ENCODE measurements at places on chromosomes 16 and 17. TPM values are rescaled to one million over a fixed set of nuclear protein-coding genes. Genes with fewer than 3 reads are reported as not detected.

- no peak for DNase-seq
These were observed 1421.6 kb upstream of the CDH8 start for GRCh38 chr16:63457869-63458268.

- DNase-seq, result no peak
These were observed 7.0 kb downstream of the XYLT2 start for GRCh38 chr17:50352693-50353599.

DNA sequence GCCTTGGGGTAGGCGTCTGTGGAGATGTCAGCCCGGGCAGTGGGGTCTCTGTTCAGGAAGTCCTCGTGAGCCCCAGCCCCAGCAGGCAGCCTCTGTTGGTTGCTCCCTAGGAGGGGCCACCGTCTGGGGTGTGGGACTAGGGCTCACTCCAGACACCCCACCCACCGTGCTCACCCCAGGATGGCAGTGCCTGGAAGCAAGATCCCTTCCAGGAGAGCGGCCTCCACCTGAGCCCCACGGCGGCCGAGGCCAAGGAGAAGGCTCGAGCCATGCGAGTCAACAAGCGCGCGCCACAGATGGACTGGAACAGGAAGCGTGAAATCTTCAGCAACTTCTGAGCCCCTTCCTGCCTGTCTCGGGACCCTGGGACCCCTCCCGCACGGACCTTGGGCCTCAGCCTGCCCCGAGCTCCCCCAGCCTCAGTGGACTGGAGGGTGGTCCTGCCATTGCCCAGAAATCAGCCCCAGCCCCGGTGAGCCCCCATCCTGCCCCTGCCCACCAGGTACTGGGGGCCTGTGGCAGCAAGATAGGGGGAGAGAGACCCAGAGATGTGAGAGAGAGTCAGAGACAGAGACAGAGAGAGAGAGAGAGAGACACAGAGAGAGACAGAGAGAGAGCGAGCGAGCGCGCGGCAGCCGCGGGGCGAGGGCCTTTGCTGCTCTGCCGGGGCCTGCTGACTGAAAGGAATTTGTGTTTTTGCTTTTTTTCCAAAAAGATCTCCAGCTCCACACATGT is 9.8 kb downstream of the NTHL1 start:
- no peak for DNase-seq

ABR gene
- total RNA-seq, result 167 TPM

- DNase-seq, result no peak
These were observed 20.4 kb upstream of the ADAM11 start for GRCh38 chr17:44738214-44738906.

DNA sequence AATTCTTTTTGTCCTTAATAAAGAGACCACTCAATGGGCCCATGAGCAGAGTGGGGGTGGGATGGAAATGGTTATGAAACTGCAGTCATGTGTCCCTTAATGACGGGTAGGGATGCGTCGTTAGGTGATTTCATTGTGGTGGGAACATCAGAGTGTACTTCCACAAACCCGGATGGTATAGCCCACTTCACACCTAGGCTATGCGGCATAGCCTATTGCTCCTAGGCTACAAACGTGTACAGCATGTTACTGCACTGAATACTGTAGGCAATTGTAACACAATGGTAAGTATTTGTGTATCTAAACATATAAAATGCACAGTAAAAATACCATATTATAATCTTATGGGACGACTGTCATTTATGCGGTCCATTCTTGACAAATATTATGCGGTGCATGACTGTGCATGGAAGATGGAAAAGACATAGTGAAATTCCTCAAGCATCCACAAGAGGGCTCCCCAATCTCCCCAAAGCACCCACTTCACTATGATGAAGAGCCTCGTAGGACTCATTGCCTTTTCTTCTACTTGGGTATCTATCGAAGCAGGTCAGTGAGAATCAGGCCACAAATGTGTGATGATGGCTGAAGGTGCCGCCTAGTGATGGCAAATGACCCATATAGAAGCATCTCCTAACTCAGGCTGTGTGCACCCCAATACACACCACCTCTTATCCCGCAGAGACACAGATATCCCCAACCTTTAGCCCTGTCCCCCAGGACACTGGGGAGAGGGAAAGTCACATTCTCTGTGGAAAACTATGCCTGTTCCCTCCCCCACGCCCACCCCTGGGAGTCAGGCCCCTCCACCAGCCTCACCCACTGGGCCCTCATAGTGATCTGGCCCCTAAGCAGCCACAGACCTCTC is 43.5 kb downstream of the TBX21 start:
- no peak for DNase-seq

GRCh38 chr17:38996660-38997337 is 29.6 kb upstream of the FBXO47 start:
- DNase-seq, result no peak

STRADA gene
- 39.0 TPM for total RNA-seq

DNA sequence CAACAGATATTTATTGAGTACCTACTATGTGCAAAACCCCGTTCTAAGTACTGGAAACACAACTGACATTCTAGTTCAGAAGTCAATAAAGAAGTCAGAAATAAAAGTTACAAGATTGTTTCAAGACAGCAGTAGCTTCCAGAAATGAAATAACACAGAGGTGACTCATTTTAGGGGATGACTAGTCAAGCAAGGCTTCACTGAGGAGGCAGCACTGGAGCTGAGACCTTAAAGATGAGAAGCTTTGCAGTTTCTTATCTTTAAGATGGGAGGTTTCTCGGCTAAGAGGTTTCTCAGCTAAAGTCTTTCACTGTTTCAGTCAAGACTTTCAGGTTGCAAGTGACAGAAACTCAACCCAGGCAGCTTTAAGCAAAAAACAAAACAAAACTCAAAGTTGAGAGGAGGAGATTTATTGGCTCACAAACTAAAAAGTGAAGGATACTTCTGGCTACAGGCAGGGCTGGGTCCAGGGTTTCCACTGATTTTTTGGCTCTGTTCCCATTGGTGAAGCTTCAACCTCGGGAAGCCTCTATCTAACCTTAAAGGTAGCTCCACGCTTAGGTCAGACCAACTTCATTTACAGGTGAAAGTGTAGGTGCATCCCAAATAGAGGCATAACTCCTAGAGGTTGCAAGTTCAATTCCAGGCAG is 7.4 kb upstream of the MMP2 start:
- DNase-seq, result peak; percentile 28

DNA sequence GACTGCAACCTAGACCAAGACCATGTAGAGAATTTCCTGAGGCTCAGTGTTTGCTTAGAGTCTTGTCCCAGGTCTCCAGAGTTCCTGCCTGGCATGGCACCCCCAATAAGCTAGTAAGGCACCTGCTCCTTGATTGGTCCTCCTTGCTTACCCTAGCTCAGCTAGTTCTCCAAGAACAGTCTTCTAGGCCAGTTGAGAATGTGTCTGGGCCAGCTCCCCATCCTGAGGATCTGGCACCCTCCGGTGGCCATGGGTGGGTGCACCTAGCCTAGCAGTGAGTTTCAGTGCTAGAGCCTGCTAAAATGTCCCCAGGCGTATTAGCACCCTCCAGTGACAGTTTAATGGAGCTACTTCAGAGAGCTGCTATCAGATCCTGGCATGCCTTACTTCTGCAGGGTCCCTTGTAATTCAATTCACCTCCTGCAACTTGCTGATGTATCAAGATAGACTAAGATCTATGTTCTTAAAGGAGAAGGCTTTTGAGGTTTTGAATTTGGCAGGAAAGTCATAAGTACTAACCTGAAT is 44.4 kb upstream of the MED13 start:
- peak; percentile 64 for DNase-seq

DNA sequence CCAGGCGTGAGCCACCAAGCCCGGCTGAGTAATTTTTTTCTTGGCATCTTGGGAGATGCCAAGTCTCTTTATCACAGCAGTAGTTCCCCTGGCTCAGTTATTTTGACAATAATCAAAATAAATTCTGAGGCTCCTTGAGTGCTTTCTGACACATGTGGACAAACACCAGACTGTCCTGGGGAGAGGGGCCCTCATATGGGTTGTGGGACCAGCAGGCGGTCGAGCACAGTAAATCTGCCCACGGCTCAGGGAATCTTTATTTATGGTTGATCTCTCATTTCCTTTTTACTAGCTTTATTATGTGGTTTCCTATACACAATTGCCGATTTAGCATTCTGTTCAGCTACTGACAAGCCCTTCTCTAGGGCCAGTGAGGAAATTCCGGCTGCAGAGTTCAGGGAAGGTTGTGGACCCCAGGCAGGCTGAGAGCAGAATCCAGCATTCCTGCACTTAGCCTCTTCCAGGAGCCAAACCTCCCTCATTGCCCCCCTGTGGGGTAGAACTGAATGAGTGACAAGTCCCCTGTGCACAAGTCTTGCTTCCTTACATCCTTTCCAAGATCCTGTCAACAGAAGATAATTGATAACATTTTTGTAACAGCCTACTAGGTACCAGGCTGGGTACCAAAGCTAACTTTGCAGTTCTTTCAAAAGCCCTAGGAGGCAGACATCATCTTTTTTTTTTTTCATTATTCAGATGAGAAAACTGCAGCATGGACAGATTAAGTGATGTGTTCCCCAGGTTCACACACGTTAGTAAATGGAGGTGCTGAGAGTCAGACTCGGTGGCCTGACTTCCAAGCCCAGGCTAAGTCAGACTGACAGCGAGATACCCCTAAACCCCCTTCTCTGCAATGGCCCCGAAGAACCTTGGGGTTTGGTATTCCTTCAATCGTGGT is 40.2 kb downstream of the HS3ST3B1 start:
- no peak for DNase-seq

DNA sequence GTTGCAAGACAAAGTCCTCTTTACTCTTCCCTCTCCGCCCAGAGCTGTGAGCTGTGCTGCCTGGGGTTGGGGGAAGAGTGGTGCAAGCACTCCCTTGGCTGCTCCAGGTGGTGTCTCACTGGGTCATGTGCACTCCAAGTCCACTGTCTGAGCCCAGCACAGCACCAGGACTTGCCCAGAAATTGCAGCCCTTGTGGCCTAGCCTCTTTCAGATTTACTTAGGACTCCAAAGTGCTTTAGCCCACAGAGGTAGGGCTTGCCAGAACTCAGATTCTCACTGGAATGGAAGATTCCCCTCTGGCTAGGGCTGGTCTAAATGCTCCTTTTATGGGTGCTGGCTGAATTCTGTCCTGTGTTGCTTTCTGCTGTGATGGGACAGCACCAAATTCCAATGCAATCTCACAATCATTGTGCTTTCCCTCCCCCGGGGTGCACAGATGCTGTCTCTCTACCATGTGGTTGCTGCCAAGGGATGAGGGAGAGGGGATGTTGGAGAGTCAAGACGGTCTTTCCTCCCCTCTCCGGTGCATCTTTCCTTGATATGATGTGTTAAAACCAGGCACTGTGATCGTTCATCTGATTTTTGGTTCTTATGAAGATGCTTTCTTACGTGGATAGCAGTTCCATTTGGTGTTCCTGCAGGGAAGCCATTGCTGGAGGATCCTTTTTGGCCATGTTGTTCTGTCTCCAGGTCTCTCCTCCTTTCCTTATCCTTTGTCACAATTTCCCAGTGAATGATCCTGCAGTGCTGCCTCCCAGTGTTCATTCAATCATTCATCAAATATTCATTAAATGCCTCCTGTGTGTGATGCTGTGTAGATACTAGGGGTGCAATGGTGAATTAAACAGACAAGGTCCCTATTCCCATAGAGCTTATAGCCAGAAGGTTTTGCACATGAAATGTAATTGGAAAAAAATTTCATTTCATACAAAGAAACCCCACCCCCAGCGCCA is 216.3 kb downstream of the SPECC1 start:
- DNase-seq, result no peak

GRCh38 chr17:18988546-18989173 is 15.9 kb downstream of the FAM83G start:
- DNase-seq, result no peak

GRCh38 chr17:50058296-50058953 is 2.5 kb downstream of the ITGA3 start:
- DNase-seq, result no peak

- DNase-seq, result no peak
These were observed 50.2 kb upstream of the SMIM36 start for GRCh38 chr17:55561316-55561972.

ABHD15 gene
- total RNA-seq, result 6.2 TPM

GRCh38 chr17:32298721-32299579 is 33.3 kb downstream of the RHBDL3 start:
- no peak for DNase-seq

- DNase-seq, result no peak
These were observed 13.7 kb downstream of the KRABD2 start for GRCh38 chr17:8362651-8363332.

DNA sequence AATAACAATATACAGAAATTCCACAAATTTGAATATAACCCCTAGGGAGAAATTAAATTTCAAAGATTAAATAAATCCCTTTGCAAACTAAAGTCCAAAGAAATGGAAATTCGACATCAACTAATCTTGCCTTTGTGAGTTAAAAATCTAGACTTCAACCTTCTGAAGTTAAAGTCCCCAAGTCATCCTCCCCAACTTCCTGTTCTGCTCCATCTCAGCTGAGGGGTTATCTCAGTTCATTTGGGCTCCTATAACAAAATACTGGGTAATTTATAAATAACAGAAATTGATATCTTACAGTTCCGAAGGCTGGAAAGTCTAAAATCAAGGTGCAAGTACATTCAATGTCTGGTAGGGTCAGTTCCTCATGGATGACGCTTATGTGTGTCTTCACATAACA is 22.8 kb upstream of the KDM6B start:
- DNase-seq, result no peak

HDAC5 gene
- total RNA-seq, result 69.7 TPM

GRCh38 chr17:1928976-1929375 is 96.2 kb downstream of the RTN4RL1 start:
- DNase-seq, result no peak

NEUROD2 gene
- total RNA-seq, result not detected

GRCh38 chr17:69760562-69760961 is 314.5 kb upstream of the KCNJ16 start:
- DNase-seq, result no peak

CDRT15L2 gene
- not detected for total RNA-seq

- DNase-seq, result peak; percentile 80
These were observed 37.6 kb downstream of the ARHGAP27 start for GRCh38 chr17:45394913-45395568.

DNA sequence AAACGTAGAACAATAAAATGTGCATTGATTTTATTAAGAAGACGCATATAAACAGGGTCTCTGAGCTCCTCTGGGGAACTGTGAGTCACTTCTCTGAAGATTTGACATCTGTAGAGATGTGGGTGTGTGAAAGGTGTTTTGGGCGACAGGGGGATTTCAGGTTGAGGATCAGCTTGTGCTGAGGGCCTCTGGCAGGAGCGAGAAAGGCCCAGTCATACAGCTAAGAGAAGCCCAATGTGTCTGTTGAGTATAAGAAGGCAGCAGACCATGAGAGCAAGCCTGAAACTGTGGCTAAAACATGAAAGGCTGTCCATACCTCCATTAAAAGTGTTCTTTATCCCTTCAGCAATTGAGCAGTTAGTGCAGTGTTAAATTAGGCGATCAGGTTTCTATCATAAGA is 406.5 kb upstream of the MON1B start:
- no peak for DNase-seq
